GM23248 (cell line): ENCODE measurements at places on chromosomes 7 and 10. TPM values are rescaled to one million over a fixed set of nuclear protein-coding genes. Genes with fewer than 3 reads are reported as not detected.

Gene EPHA1
- not detected in 2 replicates for total RNA-seq

Gene TLX1
- total RNA-seq: not detected in 2 replicates

Gene NOBOX
- total RNA-seq: not detected in 2 replicates

Gene PRF1
- not detected in 2 replicates for total RNA-seq

GRCh38 chr7:131196803-131197202 lies 130.9 kb upstream of the MKLN1 start:
- peak; percentile 42 for DNase-seq

DNA sequence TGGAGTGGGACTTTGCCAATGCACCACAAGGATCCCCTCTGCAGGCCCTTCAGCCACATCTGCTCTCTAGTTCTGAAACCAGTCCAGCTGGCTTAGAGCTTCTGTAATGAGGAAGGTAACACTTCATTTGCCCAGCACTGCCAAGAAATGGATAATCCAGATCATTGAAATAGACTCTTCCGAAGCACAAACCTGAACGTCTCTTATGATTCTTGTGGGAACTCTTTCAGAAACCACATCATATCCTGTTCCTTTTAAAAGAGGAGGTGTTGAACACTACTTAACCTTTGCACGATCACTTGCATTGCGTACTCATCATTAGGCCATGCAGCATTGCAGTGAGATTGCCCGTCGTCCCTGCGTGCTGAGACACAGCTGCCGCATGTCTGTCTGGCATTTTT lies 25.8 kb upstream of the PLPP4 start:
- DNase-seq: no peak

DNA sequence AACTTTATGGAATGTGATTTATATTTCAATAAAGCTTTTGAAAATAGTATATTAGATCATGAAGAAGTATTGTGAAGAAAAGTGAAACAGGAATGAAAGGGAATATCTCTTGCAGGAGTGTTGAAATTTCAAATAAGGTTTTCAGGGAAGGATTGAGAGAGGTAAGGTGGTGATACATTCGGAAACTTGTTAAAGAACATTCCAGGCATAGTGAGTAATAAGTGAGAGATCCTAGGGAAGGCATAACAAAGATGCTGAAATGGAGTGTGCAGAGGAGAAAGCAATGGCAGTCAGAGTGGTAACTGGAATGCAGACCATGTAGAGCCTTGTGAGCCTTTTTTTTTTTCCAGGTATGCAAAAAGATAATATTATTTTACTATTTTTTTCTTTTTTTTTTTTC lies 4.1 kb downstream of the OR9A4 start:
- peak; percentile 29 for DNase-seq

GRCh38 chr10:79181227-79181626 lies 112.5 kb downstream of the ZMIZ1 start:
- DNase-seq: no peak

GRCh38 chr10:21510241-21511094 lies 15.0 kb downstream of the SKIDA1 start:
- peak; percentile 55 for DNase-seq

DNA sequence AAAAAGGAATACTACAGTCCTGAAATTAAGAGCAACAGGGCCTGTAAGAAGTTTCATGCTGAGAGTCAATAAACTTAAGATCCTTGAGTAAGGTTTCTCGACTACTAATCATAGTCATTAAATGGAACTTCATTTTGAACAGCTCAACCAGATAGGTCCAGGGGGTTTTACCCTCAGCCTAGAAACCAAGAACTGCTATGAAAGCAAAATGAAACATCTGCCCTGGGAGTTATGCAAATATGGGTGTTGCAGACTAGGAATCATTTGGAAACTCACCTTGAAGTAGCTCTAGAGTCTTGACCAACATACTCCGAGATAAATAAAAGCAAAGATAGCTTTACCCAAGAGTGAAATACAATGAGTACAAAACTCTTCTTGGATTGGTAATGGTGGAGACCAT lies 128.0 kb downstream of the HGF start:
- no peak for DNase-seq

- DNase-seq: no peak
Measured at GRCh38 chr7:112271162-112271561, 64.7 kb downstream of the ZNF277 start.

- no peak for DNase-seq
Measured at GRCh38 chr10:88147000-88147798, 283.8 kb downstream of the PTEN start.

GRCh38 chr7:92461027-92462003 lies 14.0 kb downstream of the GATAD1 start:
- DNase-seq: peak; percentile 71

DNA sequence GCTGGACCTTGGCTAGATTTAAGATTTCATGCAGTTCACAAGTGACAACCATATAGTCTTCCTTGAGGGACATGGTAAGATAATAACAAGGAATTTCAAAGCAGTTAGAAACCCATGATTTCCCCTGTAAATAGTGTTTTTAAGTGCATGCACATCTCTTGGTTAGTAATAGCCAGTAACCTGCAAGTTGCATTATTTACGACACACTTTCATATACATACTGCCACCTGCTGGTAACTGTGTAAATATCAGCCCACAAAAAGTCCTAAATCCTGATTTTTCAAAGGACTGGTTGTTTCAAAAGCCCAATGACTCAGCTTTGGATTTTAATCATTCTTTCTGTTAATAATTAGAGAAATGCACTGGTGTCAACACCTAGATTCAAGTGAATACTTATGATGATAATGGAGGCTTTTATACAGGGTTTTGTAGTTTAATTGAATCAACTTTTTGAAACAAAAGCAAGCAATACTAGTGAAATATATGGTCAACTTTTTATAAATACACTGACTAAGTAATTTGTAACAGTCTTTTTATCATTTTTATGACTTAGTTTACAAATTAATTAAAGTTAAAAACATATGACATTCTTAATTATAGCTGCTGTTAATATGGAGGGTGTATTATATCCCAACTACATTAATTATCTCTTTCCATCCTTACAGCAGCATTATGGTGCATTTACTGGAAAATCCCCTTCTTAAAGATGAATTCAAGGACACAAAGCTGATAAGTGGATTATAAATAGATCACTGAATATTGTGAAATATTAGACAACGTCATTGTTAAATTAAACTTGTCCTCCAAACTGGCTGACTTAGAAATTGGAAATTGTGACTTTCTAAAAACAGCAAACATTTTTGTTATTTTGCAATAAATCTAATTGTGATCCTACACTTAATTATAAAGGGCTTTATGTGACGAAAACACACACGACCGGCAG lies 367.7 kb upstream of the SEMA3D start:
- DNase-seq: peak; percentile 80

DNA sequence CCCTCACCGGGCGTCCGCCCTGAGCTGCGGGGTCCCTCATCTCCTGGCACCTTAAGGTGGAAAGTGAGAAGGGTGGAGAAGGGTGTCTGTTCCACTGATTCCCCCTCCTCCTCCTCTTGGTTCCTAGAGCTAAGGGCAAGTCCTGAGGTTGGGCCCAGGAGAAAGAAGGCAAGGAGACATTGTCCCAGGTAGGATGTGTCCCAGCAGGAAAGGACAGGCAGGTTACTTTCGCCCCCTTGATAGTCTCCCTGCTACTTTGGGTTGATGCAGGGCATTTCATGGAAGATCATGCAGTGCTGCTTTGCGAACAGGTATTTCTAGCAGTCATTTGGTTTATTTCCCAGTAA lies 582 bp downstream of the STEAP2 start:
- no peak for DNase-seq

DNA sequence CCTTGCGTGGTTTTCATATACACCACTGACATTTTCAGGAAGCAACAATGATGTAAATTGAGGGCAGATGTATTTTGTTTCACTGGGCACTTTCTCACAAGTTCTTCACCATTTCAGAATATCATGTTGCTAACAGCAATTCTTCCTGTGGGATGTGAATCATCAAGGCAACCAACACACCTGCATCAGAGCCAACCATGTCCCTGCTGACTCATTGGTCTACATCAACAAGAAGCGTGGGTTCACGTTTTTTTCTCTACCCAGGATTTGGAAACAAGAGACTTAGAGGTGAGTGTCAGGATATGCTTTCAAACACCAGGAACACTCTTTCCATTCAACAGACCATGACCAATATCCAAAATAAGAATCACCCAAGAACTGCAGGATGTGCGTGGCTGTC lies 203.9 kb downstream of the TEX36 start:
- no peak for DNase-seq

GRCh38 chr7:603152-603951 lies 83.7 kb upstream of the PDGFA start:
- DNase-seq: no peak

DNA sequence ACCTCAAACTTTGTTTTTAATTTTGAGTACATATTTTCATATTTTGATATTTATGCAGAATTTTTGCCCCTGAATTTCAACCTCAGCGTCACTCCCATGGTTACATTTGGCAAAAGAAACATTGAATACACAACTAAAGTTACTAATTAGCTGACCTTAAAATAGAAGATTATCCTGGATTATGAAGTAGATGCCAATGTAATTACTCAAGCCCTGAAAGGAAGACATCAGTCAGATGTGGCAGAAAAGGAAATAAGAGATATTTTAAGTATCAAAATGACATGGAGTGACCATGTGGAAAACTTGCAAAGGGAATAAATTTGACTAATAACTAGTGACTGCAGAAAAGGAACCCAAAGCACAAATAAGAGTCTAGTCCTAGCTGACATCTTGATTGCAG lies 701.3 kb upstream of the KCND2 start:
- DNase-seq: no peak

DNA sequence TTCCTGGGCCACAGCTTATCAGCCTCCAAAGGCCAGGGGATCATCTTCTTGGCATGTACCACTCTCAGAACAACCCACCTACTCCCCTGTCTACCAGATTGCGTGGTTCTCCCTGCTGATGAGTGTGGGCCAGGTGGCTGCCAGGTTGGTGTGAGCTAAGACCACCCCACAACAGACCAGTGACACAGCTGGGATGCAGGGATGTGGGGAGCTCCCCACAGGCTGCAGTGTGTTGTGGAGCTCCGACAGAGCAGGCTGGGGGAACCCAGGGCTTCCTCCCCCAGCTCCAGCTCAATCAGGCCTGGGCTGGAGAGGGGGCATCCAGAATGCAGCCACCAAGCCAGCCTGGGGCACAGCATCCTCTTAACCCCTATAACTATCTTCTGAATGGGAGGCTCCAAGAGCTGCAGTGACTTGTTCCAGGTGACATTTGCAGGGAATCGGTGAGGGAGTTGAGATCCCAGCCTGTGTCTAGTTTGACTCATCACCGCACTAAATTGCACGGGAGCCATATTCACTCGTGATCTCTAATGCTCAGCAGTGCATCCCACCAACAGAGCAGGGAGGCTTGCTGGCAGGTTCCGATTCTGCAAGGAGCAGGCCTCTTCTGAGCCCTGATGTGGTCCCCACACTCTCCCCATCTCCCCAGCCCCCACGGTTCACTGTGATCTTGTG lies 596 bp upstream of the GDF2 start:
- DNase-seq: no peak

GRCh38 chr10:131769571-131770410 lies 131.0 kb upstream of the PPP2R2D start:
- DNase-seq: no peak

DNA sequence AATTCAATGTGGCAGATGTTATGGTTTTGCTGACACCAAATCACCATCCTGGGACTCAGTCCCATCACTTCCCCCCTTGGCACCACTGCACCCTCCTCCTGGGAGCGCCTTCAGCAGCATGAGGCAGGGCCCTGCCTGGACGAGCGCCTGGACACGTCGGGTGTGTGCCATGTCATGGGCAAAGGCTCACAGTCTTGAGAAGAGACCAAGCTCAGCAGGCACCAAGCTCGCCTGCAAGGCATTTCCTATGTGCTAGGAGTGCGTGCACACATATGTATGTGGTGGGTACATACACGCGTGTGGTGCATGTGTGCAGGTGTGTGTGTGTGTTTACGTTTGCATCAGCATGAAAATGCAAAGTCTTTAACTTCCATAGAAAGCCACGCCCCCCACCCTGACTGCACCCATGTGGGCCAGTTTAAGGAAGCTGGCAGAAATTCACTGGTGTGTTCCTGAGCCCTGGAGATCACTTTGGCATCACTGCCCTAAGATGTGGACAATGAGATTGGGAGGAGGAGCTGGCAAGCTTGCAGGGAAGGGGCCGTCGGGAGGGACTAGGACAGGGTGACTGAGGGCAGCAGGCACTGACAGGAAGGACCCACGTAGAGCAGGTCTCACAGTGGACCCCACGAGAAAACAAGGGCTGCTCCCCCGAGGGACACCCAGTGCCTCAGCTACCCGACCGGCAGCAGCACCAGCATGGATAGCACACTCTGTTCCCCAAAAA lies 169.9 kb upstream of the PPP2R2D start:
- no peak for DNase-seq

GRCh38 chr7:151540146-151540545 lies 20.5 kb upstream of the RHEB start:
- DNase-seq: no peak

- DNase-seq: no peak
Measured at GRCh38 chr10:50027195-50027594, 39.0 kb downstream of the AGAP6 start.

DNA sequence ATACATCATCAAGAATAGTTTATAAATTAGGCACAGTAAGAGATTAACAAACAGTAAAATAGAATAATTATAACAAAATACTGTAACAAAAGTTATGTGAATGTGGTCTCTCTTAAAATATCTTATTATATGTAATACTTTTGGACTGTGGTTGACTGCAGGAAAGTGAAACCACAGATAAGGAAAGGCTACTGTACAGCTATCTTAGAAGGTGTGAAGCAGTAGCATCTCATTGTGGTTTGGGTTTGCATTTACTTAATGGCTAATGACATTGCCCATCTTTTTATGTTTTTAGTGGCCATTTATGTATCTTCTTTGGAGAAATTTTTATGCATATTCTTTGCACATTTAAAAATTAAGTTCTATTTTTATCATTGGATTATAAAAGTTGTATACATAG lies 296.4 kb upstream of the MAGI2 start:
- no peak for DNase-seq

DNA sequence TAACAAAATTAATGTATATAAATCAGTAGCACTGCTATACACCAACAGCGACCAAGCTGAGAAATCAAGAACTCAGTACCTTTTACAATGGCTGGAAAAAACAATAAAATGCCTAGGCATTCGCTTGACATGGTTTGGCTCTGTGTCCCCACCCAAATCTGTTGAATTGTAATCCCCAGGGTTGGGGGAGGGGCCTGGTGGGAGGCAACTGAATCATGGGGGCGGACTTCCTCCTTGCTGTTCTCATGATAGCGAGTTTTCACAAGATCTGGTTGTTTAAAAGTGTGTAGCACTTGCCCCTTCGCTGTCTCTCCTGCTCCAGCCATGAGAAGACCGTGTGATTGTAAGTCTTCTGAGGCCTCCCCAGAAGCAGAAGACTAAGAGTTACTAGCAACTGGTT lies 8.6 kb downstream of the ZNF786 start:
- DNase-seq: no peak
